ENCODE measurements at places on chromosomes 2 and 18.
A peak's percentile ranks its signal among the peaks of the same experiment; 100 is the strongest.

GRCh38 chr2:9010866-9011265, 7.4 kb upstream of the MBOAT2 start:
- peak; percentile 88 for DNase-seq

DNA sequence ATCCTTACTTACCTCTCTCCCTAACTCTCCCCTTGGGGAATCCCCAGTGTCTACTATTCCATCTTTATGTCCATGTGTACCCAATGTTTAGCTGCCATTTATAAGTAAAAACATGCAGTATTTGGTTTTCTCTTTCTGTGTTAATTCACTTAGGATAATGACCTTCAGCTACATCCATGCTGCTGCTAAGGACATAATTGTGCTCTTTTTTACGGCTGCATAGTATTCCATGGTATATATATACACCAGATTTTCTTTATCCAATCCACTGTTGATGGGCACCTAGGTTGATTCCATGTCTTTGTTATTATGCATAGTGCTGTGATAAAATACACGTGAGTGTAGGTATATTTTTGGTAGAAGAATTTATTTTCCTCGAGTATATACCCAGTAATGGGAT, 24.3 kb upstream of the RIOK3 start:
- no peak for DNase-seq

DNA sequence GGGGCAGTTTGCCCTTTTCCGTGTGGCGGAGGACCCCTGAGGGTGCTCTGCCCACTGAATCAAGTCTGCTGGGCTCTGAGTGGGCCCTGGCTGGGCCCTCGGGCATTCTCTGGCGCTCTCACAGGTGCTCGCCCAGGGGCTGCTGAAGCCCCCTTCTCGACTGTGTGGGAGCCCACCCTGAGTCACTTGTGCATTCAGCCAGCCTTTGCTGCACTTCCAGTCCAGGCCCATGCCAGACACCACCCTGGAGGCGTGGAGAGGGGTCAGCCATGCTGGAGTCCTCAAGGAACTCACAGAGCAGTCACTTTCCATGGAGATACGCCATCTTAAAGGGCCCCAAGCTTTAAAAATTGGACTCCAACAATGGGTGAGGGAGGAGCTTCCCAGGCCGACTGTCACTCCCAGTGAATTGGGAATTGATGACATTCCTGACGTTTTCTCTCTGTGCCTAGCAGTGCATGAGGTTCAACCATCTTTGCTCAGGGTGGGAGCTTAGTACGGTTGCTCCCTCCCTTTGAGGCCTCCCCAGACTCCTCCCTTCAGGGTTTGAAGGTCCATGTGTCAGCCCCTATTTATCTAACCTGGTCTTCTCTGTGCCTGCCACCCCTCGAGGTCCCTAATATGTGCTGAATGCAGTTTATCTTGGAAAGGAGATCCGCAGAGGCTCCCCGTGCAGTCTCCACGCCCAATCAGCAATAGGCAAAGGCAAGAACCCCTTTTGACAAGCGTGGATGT, 71.8 kb upstream of the HS6ST1 start:
- no peak for DNase-seq

DNA sequence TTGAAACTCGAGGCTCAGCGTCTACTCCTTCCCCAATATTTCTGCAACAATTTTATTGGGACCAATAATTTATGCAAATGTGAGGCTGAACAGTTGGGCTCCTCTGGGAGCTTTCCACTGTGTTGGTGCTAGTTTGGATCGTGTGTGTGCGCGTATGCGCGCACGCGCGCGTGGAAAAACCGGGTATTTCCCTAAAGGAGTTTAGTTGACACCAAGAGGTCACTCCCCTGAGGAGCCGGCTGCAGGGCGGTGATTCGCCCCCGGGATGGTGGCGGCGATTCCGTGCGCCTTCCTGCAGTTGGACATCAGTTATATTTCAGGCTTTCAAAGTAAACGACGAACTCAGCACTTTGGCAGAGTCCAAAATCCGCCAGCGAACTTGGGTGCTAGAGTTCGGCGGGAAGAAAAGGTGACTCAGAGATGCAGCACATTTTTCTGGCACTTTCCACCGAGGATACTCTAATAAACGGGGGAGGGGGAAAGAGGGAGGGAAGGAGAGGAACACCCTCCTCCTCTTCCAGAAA, 186.5 kb upstream of the FANCL start:
- no peak for DNase-seq

DNA sequence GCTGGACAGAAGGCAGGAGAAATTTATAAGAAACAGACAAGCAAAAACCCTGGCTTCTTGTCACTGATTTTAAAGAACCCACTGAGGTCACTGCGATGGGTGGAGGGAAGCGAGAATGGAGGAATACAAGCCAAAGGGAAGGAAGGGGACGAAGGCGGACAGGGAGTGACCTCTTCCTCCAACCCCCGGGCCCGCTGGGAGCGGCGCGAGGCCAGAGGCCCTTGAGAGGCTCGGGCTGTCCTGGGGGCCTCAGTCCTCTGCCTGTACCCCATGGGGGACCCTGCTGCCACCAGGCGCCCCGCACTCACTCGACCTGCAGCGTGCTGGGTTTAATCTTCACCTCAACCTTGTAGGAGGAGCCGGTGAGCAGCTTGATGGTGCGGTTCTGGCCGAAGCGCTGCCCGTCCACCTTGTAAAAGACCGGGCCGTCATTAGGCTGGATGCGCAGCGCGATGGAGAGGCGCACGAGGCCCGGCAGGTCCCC, 793 bp downstream of the CNRIP1 start:
- no peak for DNase-seq

DNA sequence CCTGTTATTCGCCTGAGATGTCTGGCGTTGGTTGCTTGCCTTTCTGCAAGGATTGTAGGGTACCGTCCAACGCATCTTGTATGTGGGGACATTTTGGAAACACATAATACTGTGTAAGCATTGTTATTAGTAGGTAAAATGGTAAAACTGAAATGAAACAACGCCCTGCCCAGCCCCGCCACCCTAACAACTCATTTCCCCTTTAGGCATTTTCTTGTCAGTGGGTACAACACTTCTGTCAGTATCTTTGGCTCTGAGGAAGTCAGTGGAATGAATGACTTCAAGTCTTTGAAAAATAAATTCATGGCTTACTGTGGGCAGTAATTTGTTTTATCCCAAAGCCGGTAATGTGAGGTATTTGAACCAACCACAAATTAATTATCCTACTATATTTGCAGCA, 86.0 kb downstream of the FMNL2 start:
- DNase-seq: no peak

All from fibroblast of gingiva (primary cell).